ENCODE measurements at places on chromosomes 2 and 18.

- DNase-seq = no peak
Observed at GRCh38 chr2:67445652-67446268, 48.6 kb downstream of the ETAA1 start.

GRCh38 chr2:213166109-213166508 lies 14.7 kb upstream of the IKZF2 start:
- DNase-seq = no peak

DNA sequence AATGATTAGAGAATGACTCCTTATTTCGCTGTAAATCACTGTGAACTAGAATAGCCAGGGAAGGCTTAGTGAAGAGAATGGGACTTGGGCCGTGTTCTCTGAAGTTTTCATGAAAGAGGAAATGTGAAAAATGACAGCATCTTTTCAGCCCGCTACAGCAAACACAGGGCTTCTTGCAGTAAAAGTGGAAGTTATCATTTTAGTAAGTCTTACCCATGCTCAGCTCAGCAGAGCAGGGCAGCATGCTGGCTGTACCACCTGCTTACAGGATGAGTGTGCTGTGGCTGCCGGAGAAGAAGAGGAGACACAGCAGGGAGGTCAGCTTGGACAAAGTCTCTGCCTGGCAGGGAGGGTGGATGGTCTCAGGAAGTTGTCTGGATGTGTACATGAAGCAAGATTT lies 300.7 kb upstream of the DLGAP1 start:
- DNase-seq = no peak

GRCh38 chr2:41933585-41934320 lies 114.1 kb upstream of the PKDCC start:
- DNase-seq = peak; percentile 80

DNA sequence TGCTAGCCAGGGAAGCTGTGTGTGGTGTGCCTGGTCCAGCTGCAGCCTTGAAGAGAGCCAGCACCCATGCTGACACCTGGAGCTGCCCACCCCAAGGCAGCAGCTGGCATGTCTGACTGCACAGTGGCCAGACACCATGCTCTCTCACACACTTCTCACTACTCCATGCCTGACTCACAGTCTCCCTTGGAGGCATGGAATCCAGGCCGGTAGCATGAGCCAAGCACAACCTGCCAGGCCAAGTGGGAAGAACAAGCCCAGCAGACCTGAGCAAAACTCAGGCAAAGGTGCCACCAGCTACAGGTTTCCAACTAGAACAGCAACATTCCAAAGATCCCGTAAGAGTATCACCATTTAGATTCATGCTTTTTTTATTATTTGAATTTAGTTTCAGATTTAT lies 625.3 kb upstream of the LRRTM4 start:
- DNase-seq = no peak

DNA sequence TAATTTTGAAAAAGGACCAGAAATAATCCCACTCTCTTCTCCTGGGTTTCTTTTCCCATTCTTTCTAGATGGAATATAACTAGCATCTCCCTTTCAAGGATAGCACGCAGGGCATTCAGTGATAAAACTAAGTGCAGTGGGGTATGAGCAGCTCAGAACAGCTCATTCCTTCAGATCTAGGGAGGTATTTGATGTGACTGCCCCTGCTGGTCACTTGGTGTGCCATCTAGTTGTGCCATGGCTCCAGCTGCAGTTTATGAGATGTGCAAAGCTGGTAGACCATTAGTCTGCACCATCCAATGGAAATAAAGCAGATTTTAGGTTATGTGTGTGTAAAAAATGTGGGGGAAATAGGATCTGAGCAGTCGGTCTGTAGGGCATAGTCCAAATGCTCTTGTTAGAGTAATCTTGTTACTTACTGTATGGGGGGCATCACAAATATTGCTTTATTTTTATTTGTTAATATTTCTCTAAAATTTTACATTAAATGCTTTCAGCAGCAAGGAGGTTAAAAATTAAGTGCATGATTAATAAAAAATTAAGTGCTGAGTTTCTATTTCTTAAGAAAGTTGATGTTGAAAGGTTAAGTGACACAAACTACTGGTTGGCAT lies 38.9 kb downstream of the CTAGE1 start:
- DNase-seq = peak; percentile 29

DNA sequence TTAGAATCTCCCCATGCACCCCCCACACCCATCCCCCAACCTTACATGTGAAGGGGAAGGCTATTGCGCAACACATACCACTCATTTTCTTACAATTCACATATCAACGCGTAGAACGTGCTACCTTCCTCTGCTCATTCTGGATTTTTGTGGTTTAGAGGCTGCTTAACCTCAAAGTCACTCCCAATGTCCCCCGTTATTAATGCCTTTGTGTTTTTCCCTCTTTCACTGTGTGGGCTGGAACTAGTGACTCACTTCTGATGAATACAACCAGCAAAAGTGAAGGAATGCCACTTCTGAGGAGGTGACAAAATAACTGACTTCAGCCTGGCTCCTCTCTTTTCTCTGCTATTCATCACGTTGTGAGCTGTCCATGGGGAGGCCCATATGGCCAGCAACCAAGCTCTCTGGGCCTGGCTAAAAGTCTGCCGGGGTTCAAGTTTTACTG lies 342.5 kb upstream of the NXPH2 start:
- DNase-seq = peak; percentile 1

Measured in suppressor macrophage treated with lipopolysaccharide for 4 hours (primary cell).